ENCODE measurements at places on chromosomes 2 and 18.

GRCh38 chr18:79245517-79246001, 150.2 kb upstream of the NFATC1 start:
- no peak for DNase-seq

DNA sequence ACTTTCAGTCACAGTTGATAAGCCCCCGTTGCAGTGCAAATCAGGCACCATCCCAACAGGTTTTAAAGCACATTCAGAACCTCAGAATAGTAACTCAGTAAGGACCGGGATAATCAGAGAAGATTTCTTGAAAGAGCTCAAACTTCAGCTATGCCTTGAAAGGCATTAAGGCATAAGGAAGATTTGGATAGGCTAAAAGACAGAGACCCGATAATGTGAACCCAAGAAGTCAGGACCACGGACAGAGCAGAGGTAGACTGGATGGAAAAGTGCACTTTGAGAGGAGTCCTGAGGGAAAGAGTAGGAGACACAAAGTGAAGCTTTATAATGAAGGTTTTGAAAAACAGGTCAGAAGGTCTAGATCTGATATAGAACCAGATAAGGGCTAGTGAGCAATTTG, 36.9 kb upstream of the KLF7 start:
- no peak for DNase-seq

GRCh38 chr2:46722142-46722541, 193.5 kb downstream of the MCFD2 start:
- no peak for DNase-seq

GRCh38 chr2:239143858-239144712, 256.7 kb downstream of the HDAC4 start:
- peak; percentile 48 for DNase-seq

- no peak for DNase-seq
Observed at GRCh38 chr2:196046123-196046917, 22.3 kb downstream of the DNAH7 start.

GRCh38 chr2:48070415-48070814, 164.1 kb upstream of the FBXO11 start:
- no peak for DNase-seq

DNA sequence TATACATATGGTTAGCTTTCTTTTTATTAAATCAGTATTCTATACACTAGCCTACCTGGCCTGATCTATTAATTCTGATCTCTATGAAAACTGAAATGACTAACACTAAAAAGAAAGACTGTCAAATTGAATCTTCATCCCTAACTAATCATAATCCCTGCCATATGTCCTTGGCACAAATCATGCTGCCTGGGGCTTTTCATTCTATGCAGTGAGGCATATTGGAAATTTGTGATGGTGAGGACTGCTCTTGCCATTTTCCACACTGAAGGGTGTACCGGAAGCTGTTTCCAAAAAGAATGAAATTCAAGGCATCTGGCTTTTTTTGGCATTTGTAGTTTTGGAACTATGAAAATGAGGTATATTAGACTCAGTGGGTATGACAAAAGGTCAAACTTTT, 39.7 kb downstream of the RAPGEF4 start:
- DNase-seq = no peak

- no peak for DNase-seq
Observed at GRCh38 chr2:28435814-28436351, 43.2 kb downstream of the FOSL2 start.

- DNase-seq = no peak
Observed at GRCh38 chr2:29480426-29480825, 365.2 kb downstream of the CLIP4 start.

- DNase-seq = no peak
Observed at GRCh38 chr2:219533930-219534661, 9.5 kb downstream of the CHPF start.

- no peak for DNase-seq
Observed at GRCh38 chr2:191043438-191043837, 29.5 kb upstream of the STAT1 start.

DNA sequence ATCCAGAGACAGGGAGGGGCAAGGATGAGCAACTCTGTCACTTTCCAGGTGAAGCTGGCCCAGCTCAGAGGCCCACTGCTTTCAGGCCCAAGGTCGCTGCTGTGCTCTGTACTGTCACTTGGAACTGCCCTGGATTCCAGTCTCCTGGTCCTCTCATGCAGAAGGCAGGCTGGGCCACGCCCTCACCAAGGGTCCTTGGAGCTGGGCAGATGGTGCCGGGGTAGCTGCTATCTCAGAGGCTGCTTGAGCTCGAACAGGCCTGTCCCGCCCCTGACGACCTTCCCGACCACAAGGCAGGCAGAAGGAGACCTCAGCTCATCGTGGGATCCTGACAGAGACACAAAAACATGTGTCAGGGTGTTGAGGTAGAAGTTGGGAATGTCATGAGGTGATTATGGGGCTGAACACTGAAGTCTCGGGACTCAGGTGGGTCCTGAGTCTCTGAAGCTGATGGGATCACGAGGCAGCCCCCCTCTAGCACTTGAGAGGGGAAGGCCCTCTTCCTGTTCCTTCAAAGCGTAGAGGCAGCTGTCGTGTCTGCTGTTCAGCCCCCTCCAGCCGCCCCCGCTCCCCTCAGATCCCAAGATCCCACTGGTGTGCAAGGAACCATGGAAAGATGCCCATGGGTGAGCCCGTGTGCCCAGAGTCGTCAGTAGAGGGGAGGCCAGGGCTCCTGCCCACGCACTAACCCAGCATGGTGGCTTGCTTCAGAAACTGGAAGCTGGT, 78.3 kb downstream of the POLR1A start:
- DNase-seq = no peak

GRCh38 chr18:3605486-3605952, 155.5 kb downstream of the TGIF1 start:
- DNase-seq = no peak

DNA sequence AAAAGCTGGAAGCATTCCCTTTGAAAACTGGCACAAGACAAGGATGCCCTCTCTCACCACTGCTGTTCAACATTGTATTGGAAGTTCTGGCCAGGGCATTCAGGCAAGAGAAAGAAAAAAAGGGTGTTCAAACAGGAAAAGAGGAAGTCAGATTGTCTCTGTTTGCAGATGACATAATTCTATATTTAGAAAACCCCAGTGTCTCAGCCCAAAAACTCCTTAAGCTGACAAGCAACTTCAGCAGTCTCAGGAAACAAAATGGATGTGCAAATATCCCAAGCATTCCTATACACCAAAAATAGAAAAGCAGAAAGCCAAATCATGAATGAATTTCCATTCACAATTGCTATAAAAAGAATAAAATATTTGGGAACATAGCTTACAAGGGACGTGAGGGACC, 11.1 kb downstream of the SLC8A1 start:
- DNase-seq = no peak

DNA sequence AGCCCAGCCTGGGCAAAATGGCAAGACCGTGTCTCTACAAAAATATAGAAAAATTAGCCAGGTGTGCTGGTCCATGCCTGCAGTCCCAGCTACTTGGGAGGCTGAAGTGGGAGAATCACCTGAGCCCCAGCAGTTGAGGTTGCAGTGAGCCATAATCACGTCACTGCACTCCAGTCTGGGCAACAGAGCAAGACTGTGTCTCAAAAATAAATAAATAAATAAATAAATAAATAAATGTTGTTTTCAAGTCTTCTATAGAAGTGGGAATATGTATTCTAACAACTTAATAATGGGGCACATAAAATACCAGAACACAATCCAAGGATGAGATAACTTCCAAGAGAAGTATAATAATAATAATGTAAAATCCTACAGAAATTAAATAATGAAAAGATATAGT, 23.9 kb downstream of the ATAD2B start:
- DNase-seq = no peak

- DNase-seq = no peak
Observed at GRCh38 chr18:34913837-34914661, 127.2 kb upstream of the MAPRE2 start.

GRCh38 chr18:267688-268552, at the start of gene THOC1:
Gene THOC1 (minus strand): TSS chr18:268047. CDS start chr18:268019, 28 bp downstream.
- DNase-seq = peak; percentile 98

DNA sequence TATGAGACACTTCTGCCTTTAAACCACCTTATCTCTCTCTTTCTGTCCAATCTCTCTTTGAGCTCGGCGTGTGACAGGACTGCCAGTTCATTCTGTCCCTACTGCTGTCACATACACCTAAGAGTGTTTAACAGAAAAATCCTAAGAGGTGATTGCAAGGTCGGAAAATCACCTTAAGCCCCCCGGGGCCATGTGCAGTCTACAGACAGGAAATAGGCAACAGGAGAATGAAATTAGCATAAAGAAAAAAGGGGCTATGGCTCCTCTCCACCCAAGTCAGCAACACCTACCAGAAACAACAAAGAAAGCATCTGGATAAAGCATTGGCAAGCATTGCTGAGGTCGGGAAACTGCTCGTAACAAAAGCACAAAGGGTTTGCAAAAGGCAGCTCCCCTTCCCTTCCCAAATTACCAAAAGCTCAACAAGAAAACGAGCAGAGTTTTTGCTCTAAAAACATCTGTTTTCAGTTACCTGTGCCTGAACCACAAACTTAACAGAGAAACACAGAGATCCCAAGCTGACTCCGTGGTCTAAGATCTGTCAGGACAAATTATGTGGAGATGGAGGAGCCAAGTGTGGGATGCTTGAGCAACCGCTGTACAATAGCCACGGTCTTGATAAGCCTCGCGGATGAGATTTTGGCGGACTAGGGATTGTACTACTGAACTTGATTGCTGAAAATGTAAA, 30.4 kb downstream of the ANKRD44 start:
- no peak for DNase-seq

DNA sequence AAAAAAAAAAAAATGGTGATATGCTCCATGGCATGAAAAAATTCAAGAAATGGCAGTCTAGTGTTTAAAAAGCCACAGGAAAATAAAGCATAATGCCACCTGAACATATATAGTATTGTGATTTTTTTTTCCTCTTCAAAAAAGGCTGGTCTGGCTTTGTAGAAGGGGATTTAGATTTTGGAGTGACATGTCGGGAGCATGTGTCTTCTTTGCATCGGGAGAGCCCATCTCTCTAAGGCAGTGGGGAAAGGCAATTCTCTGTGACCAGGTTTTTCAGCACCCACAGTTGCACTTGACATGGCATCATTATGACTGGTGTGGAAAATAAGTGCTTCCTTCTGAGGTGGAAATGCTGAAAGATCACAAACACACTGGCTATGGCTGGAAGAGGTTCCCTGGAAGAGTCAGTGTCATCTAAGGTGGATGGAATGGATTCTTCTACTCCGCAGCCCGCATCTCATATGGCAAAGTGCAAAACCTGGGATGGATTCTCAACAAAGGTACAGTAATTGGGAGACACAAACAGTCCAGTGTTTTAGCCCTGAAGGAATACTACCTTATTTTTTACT, 172.5 kb downstream of the AGAP1 start:
- DNase-seq = no peak

DNA sequence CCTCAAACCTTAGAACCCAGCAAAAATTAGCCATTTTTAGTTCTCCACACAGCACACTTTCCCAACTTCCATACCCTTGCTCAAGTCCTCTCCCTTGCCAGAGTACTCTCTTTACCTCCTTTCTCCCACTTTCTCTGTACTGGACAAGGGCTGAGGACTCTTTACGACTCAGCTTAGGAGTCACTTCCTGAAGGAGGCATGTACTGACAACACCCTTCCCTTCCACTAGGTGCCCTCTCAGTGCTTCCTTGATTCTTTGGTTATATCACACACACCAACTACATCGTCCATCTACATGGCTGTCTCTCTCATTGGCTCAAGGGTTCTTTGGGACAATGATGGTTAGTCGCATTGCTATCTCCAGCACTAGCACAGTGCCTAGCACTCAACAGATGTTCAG, 5.2 kb upstream of the C18orf63 start:
- DNase-seq = no peak

DNA sequence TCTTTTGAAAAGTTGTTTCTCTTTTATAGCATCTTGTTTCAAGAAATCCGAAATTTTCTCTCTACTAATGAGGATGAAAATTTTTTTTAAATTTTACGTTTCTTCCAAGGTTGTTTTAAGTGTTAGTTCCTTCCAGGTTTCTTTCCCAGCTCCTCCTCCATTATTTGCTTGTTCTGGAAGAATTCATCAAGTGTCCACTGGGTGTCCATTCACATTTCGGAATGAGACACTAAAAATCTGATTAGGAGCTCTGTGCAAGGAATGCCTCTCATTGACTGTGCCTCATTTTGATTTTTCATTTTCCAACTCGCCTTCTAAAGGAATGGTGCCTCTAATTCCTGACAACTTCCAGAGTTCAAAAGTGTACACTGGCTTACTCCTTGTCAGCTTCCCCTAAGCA, 6.1 kb downstream of the SP100 start:
- no peak for DNase-seq

DNA sequence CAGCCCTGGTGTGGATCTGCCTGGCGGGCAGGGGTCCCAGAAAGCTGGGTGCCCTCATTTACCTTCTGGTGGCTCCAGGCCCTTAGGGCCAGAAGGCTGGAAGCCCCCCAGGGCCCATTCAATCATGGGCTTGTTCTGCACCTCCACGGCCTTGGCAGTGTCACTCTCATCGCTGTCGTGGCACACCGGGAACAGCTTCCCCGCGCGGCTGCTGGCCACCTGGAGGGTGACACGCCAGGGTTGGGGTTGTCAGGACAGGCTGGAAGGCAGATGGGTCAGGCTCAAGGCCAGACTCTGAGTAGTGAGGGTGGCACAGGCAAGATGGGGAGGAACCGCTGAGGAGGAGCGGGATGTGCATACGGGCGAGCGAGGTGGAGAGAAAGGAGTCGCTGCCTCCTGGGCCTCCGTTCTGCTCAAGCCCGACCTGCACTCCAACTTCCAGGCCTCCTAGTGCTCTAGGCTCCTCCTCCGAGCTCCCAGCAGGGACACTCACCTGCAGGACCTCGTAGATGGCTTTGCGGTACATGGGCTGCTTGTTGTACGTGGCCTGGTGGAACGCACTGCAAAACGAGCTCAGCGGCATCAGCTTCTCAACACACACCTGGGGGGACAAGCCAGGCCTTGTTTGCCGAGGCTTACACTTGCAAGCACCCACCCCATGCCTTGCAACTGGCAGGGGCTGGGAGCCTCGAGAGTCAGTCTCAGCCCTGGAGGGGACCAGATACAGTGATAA, 78.3 kb upstream of the POMC start:
- DNase-seq = no peak

DNA sequence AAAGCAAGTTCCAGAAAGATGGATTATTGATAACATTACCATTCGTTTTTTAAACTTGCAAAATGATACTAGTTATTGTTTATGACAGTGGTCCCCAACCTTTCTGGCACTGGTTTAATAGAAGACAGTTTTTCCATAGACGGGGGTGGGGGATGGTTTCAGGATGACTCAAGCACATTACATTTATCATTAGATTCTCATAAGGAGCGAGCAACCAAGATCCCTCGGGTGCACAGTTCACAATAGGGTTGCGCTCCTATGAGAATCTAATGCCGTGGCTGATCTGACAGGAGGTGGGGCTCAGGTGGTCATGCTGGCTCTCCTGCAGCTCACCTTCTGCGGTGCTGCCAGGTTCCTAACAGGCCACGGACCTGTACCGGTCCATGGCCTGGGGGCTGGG, 86.2 kb downstream of the BCL2 start:
- DNase-seq = peak; percentile 58

GRCh38 chr2:205763708-205764211, 81.5 kb downstream of the NRP2 start:
- peak; percentile 52 for DNase-seq

- DNase-seq = no peak
Observed at GRCh38 chr18:55300421-55300935, 287.5 kb downstream of the TCF4 start.
